ENCODE measurements at places on chromosomes 1 and 21.
A peak's percentile ranks its signal among the peaks of the same experiment; 100 is the strongest.

DNA sequence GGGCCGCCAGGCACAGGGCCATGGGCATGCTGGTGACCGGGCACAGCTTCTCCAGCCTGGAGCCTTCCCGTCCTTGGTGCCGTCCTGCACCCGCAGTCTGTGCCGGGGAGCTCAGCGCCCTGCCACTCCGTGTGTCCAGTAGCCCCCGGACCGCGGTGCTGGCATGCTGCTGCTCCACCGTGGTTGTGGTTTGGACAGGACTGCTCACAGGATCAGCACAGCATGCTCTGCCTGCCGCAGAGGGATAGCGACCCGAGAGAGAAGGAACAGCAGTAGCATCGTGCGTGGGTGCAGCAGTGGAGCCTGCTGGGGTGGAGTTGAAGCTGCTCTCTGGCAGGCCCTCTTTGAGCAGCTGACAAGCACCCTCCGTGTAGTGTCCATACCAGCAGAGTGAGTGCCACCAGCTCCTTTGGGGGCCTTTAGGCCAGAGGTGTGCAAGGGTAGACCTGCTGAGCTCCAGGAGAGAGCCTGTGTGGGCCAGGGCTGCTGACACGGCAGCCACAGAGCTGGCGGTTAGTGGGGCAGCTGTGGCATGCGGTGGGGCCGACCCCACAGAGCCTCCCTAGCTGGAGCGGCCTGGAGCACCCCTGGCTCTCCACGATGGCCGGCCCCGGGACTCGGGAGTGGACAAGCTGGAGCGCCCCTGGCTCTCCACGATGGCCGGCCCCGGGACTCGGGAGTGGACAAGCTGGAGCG lies 6.4 kb upstream of the PCBP3 start:
- no peak for DNase-seq

DNA sequence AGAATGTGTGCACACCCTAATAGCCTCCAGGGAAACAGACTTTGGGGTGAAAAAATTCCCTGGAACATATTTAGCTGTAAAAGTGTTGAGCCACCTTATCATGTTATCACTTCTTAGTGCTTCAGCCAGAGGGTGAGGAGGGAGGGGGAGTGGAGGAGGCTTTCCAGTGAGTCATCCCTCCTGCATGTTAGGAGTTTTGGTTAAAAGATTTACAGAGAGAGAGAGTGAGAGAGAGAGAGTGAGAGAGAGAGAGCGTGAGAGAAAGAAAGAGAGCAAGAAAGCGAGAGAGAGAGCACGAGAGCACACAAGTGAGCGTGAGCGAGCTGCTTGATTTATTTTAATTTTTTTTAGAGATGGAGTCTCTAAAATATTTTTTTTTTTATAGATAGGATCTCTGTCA lies 13.5 kb upstream of the CACNA1E start:
- no peak for DNase-seq

- no peak for DNase-seq
These were observed 210.3 kb downstream of the SLC35F3 start for GRCh38 chr1:234114648-234115307.

- DNase-seq: no peak
These were observed 14.3 kb upstream of the OLIG2 start for GRCh38 chr21:33011462-33011861.

DNA sequence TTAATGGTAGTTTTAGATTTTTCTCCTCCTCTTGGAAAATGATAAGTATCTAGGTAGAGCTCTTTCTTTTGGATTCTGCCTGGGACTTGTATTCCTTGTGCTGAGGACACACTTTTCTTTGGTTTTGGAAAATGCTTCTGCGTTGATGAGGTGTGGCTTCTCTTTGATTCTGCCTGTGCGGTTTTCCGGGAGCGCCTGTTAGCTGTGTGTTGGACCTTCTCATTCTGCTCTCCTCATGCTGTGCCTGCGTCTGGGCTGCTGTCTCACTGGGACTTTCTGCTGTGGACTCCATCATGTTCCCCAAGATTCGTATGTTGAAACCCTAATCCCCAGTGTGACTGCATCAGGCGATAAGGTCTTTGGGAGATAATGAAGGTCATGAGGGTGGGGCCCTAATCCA lies 21.0 kb downstream of the C1orf174 start:
- no peak for DNase-seq

DNA sequence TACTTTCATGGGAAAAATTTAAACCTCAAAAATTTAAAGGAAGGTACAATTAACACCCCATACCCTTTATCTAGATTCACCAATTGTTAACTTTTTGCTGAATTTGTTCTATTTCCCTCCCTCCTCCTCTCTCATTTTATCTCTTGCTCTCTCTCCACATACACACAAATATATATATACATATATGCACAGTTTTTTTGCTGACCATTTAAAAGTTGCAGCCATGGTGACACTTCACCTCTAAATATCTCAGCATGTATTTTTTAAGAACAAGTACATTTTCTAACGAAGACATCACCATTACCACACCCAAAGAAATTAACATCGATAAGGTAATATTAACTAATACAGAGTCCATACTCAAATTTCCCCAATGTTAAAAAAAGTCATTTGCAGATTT lies 33.9 kb downstream of the LRIG2 start:
- no peak for DNase-seq

GRCh38 chr1:201792534-201793305 lies 36.2 kb upstream of the IPO9 start:
- peak; percentile 5 for DNase-seq

- no peak for DNase-seq
These were observed 233.1 kb downstream of the PTPRU start for GRCh38 chr1:29469457-29469856.

DNA sequence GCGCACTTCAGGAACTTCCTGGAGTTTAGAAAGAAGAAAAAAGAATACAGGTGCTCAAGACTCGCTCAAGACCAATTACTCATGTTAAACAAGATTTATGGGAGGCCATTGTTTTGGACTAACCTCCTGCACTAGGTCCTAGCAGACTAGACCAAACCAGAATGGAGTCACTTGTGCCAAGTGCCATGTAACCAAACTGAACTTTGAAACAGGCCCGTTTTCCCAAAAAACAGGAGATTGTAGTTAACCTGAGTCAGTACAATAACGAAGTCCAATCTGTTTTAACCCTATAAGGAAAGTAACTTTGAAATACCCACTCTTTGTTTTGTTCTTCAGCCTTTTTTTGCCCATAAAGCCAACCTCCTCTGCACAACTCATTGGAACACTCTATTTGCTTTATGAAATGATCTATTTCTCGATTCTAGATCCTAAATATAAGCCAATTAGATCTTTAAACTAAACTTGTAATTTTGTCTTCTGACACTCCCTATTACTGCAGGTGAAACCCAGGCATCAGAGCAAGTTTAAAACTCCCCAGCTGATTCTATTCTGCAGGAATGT lies 695 bp upstream of the NTPCR start:
- no peak for DNase-seq

- DNase-seq: no peak
These were observed 12.3 kb downstream of the BARHL2 start for GRCh38 chr1:90704817-90705216.

- no peak for DNase-seq
These were observed 39.0 kb downstream of the TENT5C start for GRCh38 chr1:117644696-117645311.

DNA sequence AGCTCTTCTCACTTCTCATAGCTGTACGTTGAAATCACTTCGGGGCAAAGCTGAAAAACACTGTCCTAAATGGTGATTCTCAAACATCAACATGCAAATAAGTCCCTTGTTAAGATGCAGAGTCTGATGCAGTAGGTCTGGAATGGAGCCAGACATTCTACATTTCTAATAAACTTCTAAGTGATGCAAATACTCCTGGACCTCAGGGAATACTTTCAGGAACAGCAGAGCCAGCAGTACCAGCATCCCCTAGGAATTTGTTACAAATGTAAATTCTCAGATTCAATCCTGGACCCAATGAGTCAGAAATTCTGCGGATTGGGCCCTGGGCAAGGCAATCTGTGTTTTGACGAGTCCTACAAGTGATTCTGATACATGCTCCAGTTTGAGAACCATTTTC lies 152.3 kb downstream of the PCNX2 start:
- DNase-seq: no peak

GRCh38 chr1:206014601-206015000 lies 9.1 kb downstream of the CTSE start:
- no peak for DNase-seq

GRCh38 chr1:209522826-209523225 lies 60.7 kb upstream of the CAMK1G start:
- no peak for DNase-seq

DNA sequence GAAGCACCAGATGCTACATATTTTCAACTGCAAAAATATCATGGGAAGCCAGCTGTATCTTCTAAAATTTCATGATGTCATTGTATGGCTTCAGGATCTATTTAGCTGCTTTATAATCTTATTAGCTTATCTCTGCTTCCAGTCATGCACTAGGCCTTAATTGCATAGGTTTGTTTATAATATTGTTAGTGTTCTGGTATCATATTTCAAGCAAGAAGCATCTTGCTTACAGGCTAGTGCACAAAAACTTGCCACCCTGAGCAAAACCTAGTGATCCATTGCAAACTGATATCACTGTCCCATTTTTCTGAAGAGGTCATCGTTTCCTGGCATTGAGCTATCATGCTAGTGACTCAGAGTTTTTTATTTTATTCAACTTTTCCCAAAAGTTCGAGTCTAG lies 15.7 kb upstream of the NRIP1 start:
- no peak for DNase-seq

Data from stimulated activated CD8-positive, alpha-beta memory T cell treated with anti-CD3 and anti-CD28 coated beads, Interleukin-2, amount 100 ng/mL, for 1 hour (primary cell).